NCI-H1694 treated with DMSO at 0.1 percent for 48 hours (cell line): ENCODE measurements at places on chromosomes 3 and 15.

DNA sequence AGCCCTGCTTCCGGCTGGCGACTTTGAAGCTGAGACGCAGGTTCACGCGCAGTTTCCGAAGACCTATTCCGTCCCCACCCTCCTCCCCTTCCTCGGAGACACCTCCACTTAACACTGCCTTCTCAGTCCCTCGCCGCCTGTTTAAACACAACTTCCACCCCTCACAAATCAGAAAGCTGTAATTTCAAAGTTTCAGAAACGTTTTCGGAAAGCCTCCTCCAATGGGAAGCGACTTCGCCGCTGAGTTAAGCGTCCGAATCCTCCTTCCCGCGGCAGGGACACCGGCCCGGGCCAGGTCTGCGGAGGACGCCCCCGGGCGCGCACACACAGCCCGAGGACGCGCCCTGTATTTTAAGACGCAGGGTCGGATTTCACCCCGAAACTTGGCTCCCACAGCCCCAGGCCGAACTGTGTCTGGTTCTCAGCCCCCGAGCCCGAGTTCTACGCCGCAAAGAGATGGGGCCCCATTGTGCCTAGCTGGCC, 559 bp upstream of the LRRN1 start:
- DNase-seq: no peak

- no peak for DNase-seq
Observed at GRCh38 chr3:15427981-15428380, 583 bp downstream of the EAF1 start.

- DNase-seq: no peak
Observed at GRCh38 chr15:85329561-85330422, 50.6 kb upstream of the AKAP13 start.

DNA sequence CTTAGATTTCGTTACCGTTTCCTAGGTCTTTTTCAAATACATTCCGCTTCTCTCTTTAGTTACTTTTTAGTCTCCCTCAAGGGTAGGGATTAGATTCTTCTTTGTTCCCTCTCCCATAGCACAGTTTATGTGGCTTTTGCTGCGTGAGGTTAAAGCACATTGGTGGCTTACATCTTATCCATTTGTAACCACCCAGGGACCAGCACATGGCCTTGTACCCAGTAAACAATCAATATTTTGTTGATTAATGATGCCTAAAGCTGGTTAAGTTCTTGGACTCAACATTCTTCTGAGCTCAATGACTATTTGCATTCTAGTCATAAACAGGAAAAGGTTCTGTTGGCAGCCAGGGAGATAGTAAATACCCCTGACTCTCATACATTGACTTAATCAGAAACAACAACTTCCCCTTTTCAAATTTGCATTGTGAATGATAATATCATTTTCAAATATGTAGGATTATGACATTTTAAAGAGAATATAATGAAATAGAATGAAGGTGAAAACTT, 60.2 kb downstream of the CACNA1D start:
- no peak for DNase-seq

- no peak for DNase-seq
Observed at GRCh38 chr3:156448300-156448699, 106.6 kb downstream of the SSR3 start.

DNA sequence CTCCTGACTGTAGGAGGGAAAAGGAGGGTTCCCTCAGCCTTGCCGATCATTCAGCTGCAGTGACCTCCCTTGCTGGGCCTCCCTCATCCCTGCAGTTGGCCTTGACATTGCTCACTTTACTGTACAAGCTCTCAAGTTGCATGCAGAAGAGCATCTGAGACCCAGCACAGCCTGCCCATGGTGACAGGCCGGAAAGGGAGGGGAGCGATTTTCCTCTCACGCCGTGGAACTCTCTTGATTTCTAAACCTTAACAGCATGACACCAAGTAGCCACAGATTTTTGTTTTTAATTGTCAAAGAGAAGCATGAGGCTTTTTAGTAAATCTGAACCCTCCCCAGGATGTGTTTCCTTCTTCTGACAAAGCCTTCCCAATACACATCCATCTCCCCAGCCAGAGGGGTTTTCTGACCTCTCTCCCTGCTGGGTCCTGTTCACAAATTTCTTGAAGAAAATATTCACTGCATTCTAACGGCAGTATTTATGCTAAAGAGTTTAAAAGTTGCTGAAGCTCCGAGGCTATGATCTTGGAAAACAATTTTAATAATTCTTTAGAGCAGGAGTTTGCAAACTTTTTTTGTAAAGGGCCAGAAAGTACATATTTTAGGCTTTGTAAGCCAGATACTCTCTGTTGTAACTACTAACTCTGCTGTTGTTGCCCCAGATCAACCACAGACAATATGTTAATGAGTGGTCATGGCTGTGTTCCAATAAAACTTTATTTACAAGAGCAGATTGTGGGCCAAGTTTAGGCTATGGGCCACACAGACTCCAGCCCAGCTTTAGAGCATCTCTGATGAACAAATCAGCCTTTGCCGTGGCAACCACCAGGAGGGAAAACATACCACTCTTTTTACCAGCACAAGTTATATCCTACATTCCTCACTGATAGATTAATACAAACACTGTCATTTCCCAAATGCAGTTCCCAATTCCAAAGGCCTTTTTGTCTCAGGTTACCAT, 34.8 kb downstream of the LMCD1 start:
- DNase-seq: no peak

- DNase-seq: no peak
Observed at GRCh38 chr15:98955961-98956723, 51.5 kb downstream of the PGPEP1L start.
